ENCODE measurements at places on chromosomes 4 and X.

GRCh38 chrX:17923546-17923945 lies 62.4 kb upstream of the RAI2 start:
- no peak for DNase-seq

DNA sequence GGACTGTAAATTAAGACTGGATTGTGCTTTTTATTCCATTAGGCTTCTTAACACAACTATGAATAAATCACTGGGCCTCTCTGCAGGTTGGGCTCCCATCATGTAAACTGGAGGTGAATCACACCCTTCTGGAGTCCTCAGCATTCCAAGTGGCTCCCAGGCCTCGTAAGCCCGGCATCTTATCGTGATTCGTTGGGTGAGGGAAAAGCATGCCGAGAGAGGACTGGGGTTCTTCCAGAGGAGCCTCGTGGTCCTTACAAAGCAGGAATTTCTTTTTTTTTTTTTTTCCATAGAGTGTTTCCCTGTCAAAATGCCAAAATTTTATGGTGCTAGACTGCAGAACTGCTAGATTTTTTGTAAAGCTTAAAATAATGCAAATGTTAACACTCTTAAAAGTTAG lies 20.0 kb downstream of the CLDN22 start:
- DNase-seq: no peak

GRCh38 chr4:145281224-145281623 lies 100.8 kb upstream of the OTUD4 start:
- DNase-seq: no peak

DNA sequence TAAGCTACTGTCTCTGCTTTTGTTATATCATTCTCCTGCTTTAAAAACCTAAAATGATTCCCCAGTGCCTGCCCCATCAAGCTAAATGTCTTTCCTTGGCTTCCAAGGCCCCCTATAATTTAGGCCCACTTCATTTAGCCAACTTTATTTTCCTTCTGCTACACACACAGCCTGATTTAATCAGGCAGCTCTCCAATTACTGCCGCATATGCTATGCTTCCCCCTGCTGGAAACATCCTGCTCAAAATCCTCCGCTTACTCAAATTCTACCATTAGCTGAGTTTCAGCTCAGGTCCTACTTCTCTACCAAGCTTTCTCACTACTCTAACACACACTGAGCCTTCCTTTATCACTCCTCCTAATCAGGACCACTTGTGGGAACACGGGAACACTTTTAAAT lies 17.0 kb downstream of the LAMP2 start:
- no peak for DNase-seq

GRCh38 chr4:93761286-93761685 lies 67.3 kb upstream of the ATOH1 start:
- no peak for DNase-seq

GRCh38 chr4:78033861-78034260 lies 23.3 kb upstream of the FRAS1 start:
- DNase-seq: no peak

DNA sequence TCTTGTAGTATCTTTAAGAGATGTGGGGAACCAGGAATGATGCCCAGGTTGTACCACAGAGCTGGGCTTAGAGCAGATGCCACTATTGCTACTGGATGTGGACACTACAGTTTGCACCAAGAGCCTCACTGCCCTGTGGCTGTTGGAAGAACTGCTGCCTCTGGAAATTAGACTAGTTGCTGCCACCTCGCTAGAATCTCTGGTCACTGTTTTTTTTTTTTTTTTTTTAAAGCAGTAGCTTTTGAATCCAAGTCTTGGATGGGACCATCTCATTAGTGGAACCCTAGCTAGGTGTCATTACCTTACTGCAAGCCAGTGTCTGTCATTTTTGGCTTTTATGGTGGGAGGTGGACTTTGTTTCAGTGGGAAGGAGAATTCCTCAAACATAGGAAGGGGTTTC lies 105.5 kb downstream of the ARHGAP10 start:
- DNase-seq: no peak

DNA sequence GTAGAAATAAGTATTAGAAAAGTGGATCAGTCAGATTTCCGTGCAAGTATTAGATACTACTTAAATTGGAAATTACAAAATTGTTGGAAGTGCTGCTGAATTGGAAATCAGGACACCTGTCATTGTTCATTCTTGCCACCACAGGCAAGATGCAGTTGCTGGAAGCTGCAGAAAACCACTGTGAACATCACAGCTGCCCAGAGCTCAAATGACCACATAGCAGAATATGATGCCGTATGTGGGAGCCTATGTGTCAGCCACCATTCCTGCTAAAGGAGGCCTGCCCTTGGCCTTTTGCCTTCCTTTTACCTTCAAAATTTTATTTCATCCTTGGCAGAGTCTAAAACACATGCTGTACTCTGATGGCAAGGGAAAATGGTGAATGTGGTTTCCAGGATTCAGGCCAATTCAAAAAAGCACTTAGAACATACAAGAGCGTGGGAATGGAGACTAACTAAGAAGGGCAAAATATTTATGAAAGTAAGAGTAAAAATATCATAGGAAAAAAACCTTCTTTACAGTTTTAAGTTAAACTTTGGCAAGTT lies 1005.5 kb upstream of the GRID2 start:
- DNase-seq: no peak

DNA sequence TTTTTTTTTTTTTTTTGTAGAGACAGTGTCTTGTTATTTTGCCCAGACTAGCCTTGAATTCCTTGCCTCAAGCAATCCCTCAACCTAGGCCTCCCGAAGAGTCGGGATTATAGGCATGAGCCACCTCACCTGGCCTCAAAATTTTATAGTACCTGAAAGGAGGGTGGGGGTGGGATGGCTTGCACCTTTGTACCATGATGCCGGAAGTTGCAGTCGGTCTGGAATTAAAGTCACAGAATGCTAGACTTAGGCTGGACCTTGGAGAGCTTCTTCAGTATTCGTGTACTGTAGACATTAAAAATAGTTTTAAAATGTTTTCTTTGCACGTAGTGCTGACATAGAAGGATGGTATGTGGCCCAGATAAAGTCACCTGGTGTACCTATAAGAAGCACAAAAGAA lies 280.9 kb downstream of the STIM2 start:
- no peak for DNase-seq

DNA sequence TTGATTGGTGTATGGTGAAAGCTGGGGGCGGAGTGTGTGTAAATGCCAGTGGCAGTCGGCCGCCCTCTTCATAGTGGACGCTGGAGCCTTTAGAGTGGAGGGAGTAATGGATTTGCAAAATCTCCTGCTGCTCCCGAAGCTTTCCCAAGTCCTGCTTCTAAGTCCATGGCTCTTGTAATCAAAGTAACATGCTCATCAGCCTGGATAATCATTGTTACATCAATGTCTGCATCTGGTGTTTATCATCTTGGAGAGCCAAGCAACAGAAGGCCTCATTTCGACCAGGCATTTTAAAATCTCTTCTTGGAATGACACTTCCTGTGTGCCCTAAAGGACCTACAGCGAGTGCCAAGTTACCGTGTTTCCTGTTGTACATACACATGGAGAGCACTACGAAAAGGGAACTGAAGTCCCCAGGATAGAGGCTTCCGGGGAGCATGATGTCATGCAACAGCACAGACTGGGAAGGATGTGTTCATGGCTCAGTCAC lies 32.2 kb downstream of the UNC5C start:
- DNase-seq: no peak

GRCh38 chr4:145083891-145084605 lies 13.9 kb downstream of the ANAPC10 start:
- no peak for DNase-seq

GRCh38 chr4:152463562-152463961 lies 72.3 kb downstream of the FBXW7 start:
- no peak for DNase-seq

DNA sequence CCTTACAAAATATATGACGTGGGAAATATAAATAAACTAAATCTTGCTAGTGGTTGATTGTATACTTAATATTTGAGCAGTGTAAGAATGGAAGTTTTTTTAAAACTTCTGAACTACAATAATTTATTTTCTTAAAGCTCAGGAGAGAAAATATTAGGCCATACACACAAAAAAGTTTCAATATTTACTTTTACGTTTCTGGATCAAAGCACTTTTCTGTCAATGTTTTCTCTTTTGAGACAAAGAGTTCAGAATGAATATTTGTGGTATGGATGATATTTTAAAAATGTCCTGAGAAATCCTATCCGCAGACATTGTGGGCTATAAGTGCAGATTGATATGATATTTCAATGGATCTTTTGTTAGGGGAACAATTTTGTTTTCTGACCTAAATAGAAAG lies 109.9 kb downstream of the TLL1 start:
- DNase-seq: no peak

GRCh38 chrX:31039327-31039711 lies 32.5 kb downstream of the FTHL17 start:
- no peak for DNase-seq

GRCh38 chr4:112956484-112956896 lies 93.0 kb upstream of the ANK2 start:
- no peak for DNase-seq

GRCh38 chr4:40564815-40565483 lies 64.7 kb downstream of the RBM47 start:
- DNase-seq: no peak

- no peak for DNase-seq
Measured at GRCh38 chrX:119734897-119735339, 23.5 kb upstream of the SOWAHD start.

DNA sequence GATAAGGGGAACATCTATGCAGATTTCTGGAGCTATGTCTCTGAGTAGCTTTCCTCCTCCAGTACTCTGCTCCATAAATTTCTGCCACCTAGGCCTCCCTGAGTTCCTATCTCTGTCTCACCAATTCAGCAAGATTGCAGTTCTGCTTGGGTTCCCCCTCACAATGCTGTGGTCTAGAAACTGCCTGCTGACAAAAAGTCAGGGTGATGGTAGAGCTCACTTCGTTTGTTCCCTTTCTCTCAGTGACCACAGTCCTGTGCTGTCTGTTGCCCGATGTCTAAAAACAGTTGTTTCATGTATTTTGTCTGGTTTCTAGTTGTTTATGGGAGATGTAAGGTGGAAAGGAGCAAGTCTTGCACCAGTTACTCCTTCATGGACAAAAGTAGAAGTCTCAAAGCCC lies 41.1 kb downstream of the AMMECR1 start:
- no peak for DNase-seq

DNA sequence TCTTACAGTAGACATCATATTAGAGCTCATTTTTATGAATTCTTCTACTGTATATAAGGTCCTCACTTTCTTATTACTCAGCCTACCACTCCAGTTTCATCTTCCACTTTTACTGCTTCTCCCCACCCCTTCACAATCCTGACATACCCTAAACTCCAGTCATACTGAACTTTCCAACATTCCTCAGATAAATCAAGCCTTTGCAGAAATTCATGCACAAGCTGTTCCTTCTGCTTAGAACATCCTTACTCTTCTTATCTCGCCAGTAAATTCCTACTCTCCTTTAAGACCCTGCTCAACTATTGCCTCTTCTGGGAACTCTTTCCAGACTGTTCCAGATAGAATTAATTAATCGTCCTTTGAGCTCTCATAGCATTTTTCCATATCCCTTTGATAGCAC lies 24.8 kb downstream of the RTL9 start:
- DNase-seq: no peak

DNA sequence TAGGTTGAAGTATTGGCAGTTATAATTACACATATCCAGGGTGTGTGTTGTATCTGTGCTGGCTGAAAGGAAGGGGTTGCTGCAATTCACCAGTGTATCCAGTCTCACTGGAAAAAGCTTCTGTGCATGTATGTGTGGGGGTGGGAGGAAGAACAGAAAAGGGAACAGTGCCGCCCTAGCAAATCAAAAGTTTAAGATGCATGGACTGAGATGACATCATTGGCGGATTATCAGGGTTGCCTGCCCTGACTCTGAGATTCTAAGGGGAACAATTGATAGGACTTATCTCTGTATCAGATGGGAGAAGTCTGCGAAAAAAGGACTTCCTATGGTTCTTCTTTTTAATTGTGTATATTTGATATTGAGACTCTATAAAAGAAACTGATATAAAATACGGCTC lies 3.5 kb downstream of the SLC25A43 start:
- DNase-seq: no peak

GRCh38 chrX:76159453-76159852 lies 13.4 kb upstream of the PBDC1 start:
- no peak for DNase-seq

DNA sequence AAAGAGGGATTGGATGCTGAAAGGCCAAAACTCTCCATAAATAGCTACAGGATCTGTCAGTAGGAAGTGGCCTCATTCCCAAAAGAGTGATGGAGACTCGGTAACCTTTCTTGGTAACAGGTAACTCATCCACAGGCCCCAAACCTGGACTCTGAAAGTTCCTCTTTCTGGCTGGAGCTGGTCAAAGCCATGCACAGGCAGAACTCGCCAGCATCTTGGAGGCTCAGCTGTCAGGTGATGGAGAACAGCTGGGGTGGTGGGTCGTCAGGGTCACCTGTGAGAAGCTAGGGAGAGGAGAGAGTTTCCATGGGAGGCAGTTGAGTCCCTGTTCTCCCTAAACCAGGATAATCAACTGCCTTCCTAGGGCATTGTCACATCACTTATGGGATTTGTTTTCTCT lies 354.3 kb upstream of the GATB start:
- DNase-seq: no peak

GRCh38 chr4:149234798-149235197 lies 580.8 kb downstream of the IQCM start:
- no peak for DNase-seq

- no peak for DNase-seq
Measured at GRCh38 chr4:33068539-33068938, 2348.4 kb downstream of the PCDH7 start.

DNA sequence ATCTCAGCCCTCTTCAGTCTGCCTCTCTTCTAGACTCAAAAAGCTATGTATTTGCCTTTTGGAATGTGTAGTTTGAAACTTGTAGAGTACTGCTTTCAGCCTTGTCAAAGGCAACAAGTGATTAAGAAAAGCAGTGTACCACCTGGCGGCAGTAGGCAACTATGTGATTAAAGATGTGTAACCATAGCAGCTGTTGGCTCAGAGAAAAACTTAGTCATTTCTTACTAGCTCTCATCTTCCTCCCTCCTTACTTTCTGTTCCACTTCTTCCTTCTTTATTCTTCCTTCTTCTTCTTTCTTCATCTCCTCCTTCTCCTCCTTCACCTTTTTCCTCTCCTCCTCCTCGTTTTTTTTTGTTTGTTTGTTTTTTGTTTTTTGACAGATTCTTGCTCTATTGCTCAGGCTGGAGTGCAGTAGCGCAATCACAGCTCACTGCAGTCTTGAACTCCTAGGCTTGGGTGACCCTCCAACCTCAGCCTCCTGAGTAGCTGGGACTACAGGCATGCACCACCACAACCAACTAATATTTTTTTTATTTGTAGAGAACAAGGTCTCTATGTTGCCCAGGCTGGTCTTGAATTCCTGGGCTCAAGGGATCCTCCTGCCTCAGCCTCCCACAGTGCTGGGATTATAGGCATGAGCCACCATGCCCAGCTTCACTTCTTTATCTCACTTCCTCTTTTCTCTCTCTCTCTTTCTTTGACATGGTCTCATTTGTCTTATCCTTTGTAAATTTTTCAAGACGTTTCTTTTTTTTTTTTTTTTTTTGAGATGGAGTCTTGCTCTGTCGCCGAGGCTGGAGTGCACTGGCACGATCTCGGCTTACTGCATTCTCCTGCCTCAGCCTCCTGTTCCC lies 32.6 kb downstream of the ABHD18 start:
- DNase-seq: no peak

- DNase-seq: peak; percentile 90
Measured at GRCh38 chr4:76984788-76985211, 35.2 kb downstream of the SEPTIN11 start.

- no peak for DNase-seq
Measured at GRCh38 chr4:41241919-41242318, 14.8 kb upstream of the UCHL1 start.

Measured in lower leg skin (tissue), 4 donors.